ENCODE measurements at places on chromosomes 4 and X.
A peak's percentile ranks its signal among the peaks of the same experiment; 100 is the strongest.

- DNase-seq: no peak
Measured at GRCh38 chr4:175946472-175947116, 119.0 kb upstream of the WDR17 start.

DNA sequence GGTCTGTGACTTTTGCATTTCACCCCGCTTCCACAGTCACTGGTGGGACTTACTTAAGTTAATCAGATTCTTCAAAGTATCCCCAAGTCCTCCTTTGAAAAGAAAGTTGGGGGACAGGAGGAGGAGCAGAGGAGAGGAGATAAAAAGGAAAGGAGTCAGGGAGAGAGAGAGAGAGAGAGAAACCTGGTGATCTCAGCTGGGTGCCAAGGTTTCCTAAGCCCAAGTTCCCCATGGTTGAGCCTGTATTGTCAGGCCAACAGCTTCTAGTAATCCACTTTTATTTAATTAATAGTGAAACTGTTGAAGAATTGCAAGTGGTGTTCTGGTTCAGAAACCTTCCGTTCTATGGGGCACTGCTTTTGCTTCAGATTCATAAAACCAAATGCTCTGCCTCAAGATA lies 91.6 kb downstream of the AR start:
- no peak for DNase-seq

GRCh38 chr4:26736621-26737020 lies 124.0 kb upstream of the STIM2 start:
- DNase-seq: no peak

- peak; percentile 47 for DNase-seq
Measured at GRCh38 chr4:25862411-25863346, at the start of gene SEL1L3. Gene SEL1L3 (minus strand): TSS chr4:25862988. CDS start chr4:25862836, 152 bp downstream.

DNA sequence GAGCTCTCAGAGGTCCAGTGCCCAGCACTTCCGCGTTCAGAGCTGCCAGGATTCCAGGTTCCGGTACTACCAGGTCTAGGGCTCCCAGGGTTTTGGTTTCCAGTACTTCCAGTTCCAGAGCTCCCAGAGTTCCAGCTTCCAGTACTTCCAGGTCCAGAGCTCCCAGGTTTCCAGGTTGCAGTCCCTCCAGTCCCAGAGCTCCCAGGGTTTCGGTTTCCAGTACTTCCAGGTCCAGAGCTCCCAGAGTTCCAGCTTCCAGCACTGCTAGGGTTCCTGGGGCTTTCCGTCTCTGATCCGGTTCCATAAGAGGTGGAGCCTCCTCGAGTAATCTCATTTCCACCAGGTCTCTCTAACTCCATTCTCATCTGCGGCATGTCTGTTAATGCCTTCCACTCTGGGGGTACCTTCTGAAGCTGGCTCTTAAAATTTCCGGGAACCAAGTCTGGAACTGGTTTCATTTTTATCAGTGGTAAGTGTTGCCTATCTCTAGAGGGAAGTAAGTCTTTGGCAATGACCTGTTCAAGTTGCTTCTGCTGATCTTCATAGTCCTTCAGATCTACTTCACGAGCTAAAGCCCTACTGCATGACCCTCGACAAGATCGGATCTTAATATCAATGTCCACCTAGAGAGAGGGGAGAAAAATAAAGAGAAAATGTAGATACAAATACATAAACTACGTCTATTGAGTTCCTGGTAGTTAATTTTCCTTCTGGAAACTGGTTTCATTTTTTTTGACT lies 4.1 kb downstream of the FGA start:
- no peak for DNase-seq

DNA sequence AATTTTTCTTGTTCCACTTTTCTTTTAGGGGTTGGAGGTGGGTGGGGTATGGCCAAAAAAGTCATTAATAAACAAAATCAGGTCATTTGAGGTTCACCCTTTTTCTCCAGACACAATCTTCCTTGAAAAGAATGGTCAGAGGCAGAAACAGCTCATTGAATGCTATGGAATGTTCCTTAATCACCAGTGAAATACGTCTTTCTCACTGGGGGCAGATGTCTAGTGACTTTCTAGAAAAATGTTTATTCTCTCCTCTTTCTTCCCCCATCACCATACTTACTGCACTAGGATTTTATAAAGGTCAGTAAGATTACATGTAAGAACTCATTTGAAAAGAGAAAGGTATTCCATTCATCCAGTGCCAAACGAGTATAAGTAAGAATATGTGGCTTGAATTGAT lies 44.5 kb downstream of the MGST2 start:
- no peak for DNase-seq

DNA sequence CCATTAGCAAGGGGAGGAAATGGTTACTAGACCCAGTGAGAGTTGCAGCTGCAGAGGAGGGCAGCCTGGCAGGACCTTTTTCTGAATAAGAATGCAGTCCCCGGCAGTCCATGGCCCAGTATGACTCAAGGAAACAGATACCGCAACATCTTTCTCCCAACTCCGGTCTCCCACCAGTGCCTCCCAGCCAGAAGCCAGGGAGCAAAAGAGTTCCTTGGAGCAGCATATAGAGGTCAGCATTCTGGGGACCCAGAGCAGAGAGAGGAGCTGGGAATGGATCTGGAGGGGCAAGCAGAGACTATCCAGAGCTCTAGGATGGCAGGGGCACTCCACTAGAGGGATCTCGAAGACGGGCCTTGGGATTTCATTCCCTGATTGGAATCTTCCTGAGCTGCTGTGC lies 339.2 kb upstream of the AADAT start:
- DNase-seq: no peak

DNA sequence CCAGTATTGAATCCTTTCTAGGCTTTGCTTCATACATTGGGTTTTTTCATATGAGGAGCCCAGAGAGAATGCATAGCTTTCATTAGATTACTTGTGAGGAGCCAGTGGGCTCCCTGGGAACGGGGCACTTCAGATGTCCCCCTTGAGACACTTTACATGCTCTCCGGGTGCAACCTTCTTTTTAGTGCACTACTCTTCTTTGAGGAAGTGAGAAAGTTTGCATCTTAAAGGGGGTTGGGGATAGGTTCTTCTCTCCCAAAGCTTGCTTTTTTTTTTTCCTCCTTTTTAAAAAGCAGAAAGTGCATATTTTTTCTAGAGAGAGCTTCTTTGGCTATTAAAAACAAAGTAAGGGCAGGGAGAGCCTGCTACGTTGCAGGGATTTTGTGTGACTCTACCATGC lies 4.3 kb downstream of the HADH start:
- DNase-seq: no peak

GRCh38 chr4:47746122-47746521 lies 91.7 kb downstream of the CORIN start:
- peak; percentile 3 for DNase-seq

GRCh38 chr4:6408263-6408662 lies 64.2 kb downstream of the PPP2R2C start:
- no peak for DNase-seq

- no peak for DNase-seq
Measured at GRCh38 chrX:27583976-27584375, 6.2 kb upstream of the DCAF8L2 start.

Data from activated CD4-positive, alpha-beta T cell treated with anti-CD3 and anti-CD28 coated beads, Interleukin-10, Interleukin-2, amounts not matched to agents 100 ng/mL and 50 ng/mL, durations not matched to agents 16 hours and 8 hours (primary cell).